ENCODE measurements at places on chromosomes 5 and 9.

DNA sequence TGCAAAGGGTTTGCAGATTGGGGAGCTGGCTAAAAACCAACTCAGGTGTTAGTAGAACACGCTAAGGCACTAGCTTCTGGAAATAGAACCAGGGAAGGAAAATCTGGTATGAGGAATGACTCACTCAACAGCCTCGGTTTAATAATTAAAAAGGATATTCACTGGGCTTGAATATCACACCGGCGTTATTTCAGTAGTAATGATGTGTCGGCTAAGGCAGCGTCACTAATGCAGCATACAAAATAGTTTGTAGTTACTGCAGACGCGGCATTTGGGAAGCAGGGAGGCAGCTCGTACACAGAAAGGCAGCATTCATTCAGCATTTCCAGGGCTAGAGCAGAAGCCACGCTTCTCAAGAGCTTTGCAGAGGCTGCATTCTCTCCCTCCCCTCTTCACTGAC is 1.7 kb downstream of the ADRA1B start:
- DNase-seq = no peak

DNA sequence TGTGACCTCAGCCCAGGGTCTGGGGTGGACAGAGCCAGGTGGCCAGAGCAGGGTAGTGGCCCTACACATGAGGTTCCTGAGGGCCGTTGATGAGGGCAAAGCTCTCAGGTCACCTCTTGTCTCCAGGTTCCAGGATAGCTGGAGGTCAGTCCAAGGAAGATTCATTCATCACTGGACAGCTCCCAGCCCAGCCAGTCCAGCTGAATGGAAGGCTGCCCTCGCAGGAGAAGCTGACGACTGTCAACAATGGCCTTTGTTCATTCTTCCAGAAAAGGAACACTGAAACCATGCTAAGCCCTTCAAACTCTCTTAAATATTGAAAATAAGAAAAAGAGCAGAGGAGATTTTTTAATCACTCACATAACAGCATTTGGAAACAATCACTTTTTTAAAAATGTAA is 169.7 kb upstream of the TBCA start:
- DNase-seq = no peak

DNA sequence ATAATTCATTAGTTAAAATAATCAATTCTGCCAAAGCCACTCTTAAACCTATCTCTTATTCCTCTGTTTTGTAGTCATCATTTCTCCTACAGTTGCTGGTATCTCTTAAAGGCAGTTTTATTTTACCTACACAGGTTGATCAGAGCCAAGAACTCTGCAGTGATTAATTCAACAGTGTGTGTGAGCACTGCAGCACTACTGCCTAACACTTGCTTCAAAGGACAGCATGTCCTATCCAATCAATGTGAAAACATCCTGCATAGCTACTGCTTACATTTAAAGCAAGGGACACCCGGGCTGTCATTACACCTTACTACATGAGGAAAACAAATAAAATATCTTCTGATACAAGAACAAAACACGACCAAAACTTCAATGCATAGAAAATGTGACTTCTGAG is 45.1 kb upstream of the HK3 start:
- DNase-seq = no peak

DNA sequence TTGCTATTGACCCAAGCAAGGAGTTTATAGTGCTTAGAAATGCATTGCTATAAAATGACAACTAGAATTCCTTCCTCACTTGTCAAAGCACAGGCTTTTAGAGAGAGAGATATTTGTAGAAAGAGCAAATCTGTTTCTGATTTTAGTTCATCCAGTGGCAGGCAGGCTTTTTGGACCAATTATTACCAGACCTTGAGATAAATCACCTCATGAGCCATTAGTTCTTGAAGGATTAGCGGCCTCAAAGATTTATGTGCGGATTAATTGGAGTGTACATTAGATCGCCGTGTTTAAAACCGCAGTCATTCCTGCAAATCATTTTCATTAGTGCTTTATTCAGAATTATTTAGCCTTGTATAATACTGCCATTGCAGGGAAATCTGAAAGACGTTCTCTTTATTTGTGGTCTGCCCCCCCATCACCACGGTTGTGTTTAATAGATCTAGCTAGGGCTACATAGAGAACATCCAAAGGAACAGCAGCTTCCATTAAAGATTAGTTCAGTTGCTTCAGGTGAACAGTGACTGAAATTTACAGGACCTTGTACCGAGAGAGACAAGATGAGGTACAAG is 28.8 kb upstream of the TJP2 start:
- DNase-seq = no peak

DNA sequence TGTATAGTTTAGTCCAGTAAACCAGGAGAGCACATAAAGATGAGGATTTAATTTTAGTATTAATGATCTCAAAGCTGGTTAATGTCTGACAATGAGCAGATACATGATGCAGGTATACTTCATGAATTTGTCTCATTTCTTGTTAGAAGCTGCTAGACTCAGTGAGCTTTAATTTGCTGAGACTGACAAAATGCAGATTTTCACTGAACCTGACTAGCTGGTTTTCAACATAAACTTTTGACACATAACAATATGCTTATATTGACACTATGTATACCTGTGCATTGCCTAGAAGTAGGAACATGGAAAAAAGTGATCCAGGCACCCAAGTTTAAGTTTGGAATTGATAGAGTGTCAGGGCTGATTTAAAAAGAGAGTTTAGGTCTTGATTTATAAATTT is 10.8 kb downstream of the UBLCP1 start:
- DNase-seq = no peak

DNA sequence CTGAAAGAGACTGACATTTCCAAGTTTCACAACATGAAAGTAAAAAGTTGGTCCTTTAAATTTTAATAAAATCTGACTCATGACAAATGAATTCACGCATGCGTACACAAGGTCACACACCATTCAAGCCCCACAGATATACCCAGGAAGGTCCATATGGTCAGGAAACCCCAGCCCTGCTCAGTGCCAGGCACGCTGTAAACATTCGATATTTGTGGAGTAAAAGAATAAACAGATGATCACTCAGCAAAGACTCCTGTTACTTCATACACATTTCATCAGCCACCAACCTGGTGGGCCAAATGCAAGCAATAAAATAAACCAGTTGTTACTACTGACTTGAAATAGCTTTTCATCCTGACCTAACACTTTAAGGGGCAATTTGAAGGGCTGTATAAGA is 158.0 kb upstream of the RETREG1 start:
- DNase-seq = no peak

DNA sequence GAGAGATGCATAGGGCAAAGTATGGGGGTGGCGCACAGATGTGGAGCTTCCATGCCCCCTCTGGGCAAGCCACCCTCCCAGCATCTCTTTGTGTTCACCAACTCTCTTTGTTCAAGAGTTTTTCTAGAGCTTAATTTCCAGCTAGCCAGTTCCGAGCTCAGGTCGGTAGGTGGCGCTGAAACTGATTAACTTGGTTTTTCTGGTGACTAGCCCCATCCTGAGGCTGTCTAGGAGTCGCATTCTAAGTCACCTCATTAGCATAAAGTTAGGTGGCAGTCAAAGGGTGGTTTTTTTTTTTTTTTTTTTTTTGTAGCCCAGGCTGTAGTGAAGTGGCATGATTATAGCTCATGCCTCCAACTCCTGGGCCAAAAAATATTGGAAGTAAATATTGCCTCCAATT is 476.4 kb downstream of the KDM4C start:
- no peak for DNase-seq

DNA sequence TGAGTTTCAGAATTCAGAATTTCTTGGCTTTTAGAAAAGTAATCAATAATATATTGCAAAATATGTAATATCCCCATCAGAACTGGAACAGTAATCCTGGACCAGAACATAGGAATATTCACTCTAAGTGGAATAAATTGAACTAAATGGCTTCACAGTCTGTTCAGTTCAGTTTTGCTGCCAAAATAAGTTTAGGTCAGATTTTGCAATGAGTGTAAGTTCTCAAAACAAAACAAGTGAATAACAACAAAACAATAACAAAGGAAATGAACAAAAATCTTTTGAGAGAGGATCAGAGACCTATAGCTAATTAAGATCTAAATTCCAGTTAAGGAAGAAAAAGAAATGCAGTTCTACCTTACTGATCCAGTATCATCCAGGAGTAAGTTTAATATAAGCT is 9.3 kb downstream of the PTGER4 start:
- no peak for DNase-seq

DNA sequence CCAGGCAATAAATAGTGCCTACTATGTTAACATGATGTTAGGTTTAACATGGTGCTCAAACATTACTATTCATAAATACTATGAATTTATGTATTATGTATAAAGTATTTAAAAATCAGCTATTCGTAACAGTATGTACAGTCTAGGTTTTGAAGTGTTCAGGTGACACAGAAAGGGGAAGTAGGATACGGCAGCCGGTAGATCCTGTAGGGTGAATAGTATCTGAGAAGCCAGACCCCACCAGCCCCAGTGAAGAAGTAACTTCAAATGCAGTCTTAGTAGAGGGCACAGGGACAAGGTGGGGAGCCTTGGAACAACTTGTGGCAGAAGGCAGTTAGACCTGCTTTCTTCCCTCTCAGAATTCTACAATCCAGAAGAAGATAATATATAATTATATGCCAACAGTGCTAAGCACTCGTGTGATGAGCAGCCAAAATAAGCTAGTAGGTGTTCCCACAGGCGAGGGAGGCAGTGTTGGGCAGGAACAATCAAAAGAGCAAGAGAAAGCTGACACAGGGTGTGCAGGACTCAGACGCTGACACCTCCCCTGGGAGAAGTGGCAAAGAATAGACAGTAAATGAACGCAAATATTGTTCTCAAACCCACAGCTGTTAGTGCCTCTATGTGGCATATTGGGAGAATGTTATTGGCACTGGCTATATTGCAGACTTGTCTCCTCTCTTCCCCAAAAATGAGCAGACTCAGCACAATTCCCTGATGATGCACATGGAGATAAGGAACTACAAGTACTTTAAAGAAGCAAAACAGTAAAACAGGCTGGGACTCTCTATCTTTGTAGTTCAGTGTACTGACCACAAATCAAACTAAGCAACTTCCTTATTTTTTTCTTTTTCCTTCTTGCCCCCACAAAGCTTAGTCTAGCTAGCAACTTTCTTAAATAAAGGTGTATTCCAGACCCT is 4.6 kb downstream of the ZNF367 start:
- no peak for DNase-seq

DNA sequence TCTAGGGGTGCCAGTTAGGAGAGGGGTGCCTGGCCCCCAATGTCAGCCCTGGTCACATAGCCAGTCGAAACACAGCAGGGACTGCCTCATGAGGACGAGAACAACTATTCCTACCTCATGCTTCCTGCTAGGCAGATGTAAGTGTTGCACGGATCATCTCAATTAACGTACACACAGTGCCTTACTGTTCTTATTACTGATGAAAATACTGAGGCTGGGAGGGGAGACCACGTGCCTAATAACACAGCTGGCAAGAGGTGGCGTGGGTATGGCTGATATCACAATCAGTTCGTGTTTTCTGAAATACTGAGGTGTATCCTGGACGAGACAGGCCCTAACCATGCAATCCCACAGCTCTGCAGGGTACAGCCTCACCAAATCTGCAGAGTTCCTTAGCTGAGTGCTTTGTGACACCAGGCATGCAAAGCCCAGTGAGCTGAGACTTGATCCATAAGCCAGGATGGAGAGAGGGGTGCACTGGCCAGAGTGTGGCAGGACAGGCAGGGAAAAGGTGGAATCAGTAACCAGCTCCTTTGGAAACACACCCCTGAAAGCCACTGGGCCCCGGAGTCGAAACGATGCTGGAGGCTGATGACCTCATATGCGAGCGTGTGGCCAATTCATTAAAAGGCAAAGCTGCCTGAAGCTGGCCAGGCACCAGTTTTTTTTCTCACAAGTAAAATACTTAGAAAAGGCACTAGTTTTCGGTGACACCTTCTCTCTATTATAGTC is 63.9 kb downstream of the PRRT1B start:
- DNase-seq = no peak

DNA sequence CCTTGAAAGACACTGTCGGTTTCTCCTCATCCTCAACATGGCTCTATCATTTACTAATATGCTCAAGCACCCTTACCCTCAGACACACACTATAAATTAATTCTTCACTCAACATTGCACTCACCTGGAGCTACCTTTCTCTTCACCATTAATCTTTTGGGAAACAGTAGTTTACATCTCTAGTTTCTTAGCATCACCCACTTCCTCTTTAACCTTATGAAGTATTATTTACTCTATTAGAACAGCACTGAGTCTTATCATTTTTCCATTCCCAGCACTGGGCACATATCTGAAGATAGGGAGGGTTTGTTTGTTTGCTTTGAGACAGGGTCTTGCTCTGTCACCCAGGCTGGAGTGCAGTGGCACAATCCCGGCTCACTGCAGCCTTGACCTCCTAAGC is 213.5 kb downstream of the SMARCA2 start:
- no peak for DNase-seq

DNA sequence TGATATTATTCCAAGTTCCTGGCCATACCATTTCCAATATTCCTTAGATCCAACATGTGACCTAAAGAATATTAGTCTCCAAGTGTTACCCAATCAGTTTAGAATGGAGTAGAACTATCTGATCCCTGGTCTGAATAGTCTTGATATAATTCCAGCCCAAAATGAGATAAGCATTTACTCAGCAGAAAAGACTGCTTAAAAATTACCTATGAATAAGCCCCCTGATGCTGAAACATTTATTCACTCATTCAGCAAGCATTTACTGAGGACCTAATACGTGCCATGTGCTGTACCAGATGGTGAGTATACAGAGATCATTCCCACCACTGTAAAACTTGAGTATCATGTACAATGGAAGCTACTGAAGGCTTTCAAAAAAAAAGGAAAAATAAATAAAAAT is 157.0 kb downstream of the FAM114A2 start:
- no peak for DNase-seq

DNA sequence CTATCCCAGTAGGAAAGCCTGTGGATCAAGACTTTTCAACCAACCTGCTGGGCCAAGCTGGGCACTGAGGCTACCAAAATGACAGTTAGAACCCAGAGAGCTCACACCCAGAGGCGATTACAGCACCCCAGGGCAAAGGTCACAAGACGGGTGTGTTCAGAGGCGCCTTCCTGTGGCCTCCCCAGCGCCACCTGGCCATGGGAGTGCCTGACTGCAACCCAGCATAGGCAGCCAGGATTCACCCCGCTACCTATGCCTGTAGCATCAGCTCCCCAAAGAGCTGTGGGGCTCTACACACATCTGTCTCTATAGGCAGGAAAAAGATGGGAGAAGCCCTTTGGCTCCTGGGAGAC is 33.5 kb downstream of the PDGFRB start:
- DNase-seq = no peak

- no peak for DNase-seq
Measured at GRCh38 chr9:35729700-35730485, 2.1 kb downstream of the TLN1 start.

DNA sequence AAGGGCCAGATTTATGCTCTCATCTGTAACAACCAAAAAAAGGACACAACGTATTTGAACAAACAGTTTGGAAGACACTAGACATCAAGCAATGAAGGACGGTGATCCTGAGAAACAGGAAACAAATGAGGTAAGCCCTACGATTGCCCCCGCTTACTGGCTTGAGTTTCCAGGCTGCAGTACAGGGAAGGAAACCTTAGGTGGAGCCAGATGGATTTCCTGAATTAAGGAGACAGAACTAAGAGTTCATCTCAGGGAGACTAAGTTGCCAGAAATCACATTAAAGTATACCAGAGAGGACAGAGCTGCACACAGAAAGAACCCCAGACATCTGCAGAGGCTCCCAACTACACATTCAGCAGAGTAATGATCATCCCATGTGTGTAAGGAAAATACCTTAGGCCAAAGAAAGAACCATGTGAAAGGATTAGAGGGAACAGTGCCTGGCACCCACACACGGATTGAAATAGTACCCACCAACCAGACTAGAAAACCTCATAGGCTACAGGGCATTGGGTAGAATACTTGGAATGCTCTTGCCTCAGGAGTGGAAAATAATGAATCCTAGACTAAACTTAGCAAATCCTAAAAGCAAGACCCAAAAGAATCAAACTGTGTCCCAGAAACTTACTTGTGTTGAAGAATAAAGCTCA is 99.3 kb upstream of the NIPBL start:
- no peak for DNase-seq
